ENCODE measurements at places on chromosomes 5 and 9.

DNA sequence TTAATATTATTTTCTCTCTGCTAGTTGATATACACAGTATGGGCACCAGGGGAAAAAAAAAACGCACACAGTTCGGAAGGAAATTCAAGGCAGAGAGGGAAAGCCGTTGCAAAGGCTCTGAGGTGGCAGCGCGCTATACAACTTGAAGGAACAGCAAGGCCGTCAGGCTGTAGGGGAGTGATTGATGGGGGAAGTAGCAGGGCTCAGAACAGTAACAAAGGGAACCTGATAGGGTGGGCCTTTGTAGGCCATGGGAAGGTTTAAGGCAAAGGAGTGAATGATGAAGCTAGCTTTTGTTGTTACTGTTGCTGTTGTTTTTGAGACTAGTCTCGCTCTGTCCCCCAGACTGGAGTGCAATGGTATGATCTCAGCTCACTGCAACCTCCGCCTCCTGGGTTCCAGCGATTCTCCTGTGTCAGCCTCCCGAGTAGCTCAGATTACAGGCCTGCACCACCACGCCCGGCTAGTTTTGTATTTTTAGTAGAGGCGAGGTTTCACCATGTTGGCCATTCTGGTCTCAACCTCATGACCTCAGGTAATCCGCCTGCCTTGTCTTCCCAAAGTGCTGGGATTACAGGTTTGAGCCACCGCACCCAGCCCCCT is 27.0 kb downstream of the AQP7 start:
- no peak for DNase-seq

DNA sequence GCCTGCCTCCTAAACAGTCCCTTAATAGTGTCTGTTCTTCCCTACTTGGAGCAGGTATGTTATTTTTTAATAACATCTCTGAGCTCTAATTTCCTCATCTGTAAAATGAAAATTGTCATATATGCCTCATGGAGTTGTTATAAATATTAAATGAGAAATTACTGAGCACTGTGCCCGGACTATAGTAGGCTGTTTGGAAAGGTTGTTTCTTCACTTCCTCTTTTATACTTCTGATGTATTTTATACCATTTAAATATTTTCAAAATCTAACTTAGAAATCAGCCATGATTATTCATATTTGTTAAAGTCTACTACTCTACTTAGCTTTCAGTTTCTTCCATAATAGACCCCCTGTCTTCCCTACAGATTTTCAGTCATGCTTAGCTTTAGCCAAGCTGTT is 30.5 kb upstream of the HAPLN1 start:
- no peak for DNase-seq

- DNase-seq, result no peak
Observed at GRCh38 chr9:19294219-19294618, 63.7 kb downstream of the DENND4C start.

DNA sequence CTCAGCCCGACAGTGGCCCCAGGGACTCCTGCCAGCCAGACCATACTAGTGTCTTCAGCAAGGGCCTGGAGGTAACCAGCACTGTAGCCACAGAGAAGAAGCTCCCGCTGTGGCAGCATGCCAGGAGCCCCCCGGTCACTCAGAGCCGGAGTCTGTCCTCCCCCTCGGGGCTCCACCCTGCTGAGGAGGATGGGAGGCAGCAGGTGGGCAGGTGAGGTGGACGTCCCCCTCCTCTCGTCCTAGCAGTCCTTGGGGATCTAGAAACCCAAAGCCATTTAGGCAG is 28.0 kb upstream of the LRRC14B start:
- no peak for DNase-seq

- no peak for DNase-seq
Observed at GRCh38 chr5:150545246-150545645, 37.3 kb downstream of the NDST1 start.

DNA sequence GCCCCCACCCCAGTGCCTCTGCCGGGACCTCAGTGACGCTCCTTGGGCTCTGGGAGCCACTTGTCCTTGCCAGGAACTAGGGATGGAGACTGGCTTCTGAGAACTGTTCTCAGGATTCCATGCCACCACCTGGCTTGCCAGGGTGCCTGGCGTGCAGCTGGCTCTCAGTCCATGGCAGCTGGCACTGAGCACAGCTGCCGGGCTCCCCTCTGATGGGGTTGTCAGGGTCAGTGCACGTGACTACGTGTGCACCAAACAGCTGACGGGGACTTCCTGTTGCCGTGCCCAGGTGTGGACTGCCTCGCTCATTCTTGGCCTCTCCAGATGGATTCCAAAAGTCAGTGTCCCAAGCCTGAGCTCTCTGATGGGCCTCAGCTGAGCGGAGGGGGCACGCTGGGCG is 9.4 kb downstream of the KCNT1 start:
- DNase-seq, result no peak

- DNase-seq, result no peak
Observed at GRCh38 chr5:36442796-36443195, 141.1 kb upstream of the RANBP3L start.

Data from CD4-positive, alpha-beta T cell treated with Interleukin-4 for 1 hour (primary cell).